ENCODE measurements at places on chromosomes 6 and 20.
A peak's percentile ranks its signal among the peaks of the same experiment; 100 is the strongest.

GRCh38 chr6:158669145-158670035, 19.5 kb downstream of the SYTL3 start:
- no peak for DNase-seq

GRCh38 chr20:19739351-19739750, 18.7 kb upstream of the RIN2 start:
- DNase-seq: no peak

GRCh38 chr6:145809211-145809610, 5.4 kb downstream of the FBXO30 start:
- no peak for DNase-seq

GRCh38 chr6:42938987-42939809, 9.9 kb downstream of the CNPY3 start:
- no peak for DNase-seq

- DNase-seq: no peak
Observed at GRCh38 chr6:106102967-106103727, 17.0 kb downstream of the PRDM1 start.

DNA sequence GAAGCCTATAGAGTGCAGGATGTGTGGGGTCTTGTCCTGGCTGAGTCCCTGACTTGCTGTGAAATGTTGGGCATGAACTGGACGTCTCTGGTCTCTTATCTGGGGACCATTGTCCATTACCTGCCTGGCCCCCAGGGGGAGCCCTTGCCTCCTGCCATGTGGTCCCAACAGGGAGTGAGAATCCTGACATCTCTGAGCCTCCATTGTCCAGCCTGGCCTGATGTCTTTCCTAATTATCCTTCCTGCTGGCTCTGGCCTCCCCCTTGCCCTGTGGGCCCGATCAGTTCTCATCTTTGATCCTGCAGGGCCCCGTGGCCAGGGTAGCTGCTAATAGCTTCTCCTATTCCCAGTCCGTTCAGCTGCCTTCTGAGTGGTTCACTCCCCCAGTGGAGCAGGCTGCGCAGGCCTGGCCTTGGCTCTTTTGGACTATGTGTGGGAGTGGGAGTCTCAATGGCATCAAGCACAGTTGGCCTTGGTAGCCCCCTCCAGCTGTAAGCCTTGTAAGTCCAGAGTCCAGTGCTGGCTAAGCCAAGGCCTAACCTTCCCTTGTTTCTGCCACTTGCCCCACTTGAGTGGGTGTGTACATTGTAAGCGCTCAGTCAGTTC, 77.9 kb upstream of the RALY start:
- peak; percentile 38 for DNase-seq
